Pancreas (tissue), 10 donors: ENCODE measurements at places on chromosomes 1 and 21.

DNA sequence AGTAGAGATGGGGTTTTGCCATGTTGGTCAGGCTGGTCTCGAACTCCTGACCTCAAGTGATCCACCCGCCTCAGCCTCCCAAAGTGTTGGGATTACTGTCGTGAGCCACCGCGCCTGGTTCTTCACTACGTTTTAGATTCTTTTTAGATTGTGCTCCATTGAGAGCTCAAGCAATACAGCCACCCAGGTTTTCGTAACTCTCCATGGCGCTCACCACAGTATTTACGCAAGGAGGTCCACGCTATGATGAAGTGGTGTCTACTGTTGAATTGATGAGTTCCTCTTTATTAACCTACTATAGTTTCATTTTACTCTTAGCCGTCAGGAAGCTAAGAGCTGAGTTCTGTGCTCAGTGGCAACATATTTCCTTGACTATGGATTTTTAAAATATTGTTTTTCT lies 1.8 kb upstream of the KIF1B start:
- no peak for DNase-seq

GRCh38 chr1:247110627-247111258 lies 6.6 kb upstream of the ZNF669 start:
- no peak for DNase-seq

- DNase-seq = no peak
These were observed 18.2 kb upstream of the RC3H1 start for GRCh38 chr1:174040387-174040786.

- no peak for DNase-seq
These were observed 92.0 kb upstream of the GALNT2 start for GRCh38 chr1:229975047-229975446.

DNA sequence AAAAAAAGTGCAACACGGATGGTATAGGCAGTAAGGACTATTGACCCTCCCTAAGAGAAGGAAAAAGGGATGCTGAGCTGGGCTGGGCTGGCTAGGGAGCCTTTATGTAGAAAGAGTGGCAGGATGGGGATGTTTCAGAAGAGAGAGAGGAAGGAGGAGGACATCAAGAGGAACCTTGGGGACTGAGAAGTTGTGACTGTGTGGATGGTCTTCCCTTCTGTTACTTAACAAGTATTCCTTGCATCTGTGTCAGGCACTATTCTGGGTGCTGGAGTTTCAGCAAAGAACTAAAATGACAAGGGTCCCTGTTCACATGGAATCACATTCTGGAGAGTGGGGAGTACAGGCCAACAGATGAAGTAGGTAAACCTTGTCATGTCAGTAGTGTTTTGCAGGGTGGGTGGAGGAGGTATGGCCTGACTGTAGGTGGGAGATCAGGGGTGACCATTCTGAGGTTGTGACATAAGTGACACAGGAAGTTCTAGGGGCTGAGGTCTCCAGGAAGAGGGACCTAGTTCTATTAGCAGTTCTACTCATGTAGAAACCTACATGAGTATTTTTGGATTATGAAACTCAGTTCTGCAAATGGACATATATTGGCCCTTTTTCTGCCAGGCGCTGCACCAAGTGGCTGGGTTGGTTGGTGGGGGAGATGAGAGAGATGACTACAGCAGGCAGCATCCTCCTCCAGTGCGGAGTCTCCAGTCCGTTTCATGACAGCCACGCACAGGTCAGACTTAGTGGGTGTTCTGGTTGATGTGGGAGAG lies 53.8 kb downstream of the PRDM2 start:
- DNase-seq = no peak

DNA sequence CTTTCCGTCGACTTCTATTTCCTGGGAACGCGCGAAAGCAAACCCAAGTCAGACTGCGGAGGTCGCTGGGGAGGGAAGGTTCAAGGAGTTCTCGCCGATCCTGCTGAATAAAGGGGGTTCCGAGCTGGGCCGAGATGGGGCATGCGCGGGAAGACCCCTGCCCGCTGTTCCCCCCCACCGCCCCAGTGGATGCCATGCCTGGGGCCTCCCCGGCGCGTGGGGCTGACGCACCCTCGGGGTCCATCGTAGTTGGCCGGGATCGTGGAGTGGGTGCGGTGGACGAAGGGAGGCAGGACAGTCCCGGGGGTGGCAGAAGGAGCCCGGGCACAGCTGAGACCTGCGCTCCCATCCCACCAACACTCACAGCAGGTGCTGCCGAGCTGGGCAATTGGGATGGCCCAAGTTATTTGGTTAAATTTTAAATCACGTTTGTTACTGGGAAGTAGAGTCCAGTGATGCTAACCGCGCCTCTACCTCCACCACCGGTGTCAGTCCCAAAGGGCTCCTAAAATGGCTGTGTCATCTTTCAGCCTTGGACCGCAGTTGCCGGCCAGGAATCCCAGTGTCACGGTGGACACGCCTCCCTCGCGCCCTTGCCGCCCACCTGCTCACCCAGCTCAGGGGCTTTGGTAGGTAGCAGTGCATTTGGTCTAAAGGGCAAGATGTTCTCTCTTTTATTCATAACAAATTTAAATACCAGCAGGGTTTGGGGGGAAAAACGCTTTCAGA lies 801 bp downstream of the MX1 start:
- no peak for DNase-seq

- DNase-seq = no peak
These were observed 16.9 kb downstream of the CAPZB start for GRCh38 chr1:19468397-19468956.

DNA sequence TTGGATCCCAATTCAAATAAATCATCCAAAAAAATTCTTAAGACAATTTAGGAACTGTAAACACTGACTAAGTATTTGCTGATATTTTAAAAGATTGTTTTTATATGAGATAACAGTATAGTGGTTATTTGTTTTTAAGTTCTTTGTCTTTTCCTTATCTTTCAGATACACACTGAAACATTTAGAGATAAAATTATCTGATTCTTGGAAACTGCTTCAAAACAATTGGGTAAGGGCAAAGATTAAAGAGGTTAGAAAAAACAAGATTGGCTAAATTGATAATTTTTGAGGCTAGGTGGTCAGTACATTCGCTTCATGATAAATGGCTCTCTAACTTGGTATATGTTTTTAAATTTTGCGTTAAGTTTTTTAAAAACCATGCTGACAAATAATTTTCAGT lies 117.3 kb downstream of the PSMG1 start:
- no peak for DNase-seq

DNA sequence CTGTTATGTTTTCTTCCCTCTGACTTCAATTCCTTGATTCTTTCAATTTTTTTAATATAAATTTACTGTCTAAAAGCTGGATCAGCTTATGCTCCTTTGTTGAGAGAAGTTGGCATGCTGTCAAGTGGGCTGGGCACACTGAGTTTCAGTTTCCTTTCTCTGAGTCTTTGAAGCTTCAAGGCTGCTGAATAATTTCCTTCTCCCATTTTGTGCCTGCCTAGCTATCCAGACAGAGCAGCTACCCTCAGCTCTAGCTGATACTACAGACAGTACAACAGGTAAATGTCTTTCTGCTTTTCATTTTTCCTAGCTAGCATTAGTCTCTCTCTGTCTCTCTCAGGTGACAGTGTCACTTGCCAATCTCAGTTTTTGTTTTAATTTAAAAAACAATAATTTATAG lies at the start of gene IFI44:
IFI44 (plus strand) TSS at position 204 of the 400 bp plus-strand sequence. CDS start 365 bp downstream, outside the sequence.
- DNase-seq = peak; percentile 65

DNA sequence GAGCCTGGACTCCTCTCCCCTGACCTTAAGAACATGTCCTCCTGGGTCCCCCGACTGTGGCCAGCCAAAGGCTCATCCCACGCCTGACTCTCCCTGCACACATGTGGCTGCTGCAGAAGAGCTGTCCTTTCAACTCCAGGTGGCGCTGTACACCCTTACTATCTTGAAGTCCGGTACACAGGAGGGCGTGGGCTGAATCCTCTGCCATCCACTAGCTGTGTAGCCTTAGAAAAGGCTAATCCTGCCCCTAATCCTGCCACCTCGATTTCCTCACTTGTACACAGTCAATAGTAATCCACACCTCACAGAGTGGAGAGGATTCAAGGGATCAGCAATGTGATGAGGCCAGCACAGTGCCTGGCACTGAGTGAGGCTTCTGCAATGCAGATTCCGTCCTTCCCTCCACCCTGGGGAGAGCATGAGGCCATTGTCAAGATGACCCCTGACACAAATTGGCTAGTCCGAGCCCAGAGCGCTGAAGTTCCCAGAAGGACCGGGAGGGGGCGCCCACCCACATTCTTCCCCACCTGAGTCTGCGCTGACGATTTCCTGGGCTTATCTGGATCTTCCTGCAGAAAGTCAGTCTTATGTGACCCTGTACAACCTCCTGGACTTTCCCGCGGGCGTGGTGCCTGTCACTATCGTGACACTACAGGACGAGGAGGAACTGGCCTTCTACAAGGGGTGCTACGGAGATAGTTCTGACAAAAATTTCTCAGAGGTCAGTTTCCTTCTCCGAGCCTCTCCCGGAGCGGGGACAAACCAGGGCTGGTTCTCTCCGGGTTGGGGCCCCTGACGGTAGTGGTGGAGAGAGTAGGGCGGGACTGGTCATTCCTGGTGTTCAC lies 47.1 kb upstream of the DMBX1 start:
- peak; percentile 88 for DNase-seq
